ENCODE measurements at places on chromosomes 2 and 18.

DNA sequence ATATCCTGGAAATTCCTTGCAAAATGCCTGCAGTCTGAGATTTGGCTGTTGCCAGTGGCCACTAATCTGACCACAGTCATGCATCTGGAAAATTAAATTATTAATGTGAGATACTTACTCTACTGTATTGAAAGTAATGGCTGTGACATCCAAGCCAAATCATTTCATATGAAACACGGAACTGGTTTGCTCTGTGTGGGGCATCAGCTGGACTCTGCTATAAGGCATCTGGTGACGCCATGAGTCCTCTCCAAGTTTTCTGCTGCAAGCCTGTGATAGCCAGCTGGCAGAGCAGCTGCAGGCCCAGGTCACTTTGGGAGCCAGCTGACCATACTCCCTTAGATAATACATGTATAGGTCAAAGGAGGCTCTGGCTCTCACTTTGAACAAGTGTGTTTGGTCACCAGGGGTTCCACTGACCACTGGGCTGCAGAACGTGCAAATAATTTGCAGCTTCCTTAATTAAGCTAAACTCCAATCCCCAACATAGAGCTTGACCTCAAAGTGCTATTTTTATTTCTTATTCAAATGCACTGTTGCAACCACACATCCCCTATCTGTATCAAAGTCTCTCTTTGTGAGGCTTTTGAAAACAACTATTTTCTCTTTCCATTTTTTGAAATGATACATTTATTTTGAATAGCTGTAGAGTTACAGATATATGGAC is 152.9 kb downstream of the NCKAP5 start:
- DNase-seq = no peak

DNA sequence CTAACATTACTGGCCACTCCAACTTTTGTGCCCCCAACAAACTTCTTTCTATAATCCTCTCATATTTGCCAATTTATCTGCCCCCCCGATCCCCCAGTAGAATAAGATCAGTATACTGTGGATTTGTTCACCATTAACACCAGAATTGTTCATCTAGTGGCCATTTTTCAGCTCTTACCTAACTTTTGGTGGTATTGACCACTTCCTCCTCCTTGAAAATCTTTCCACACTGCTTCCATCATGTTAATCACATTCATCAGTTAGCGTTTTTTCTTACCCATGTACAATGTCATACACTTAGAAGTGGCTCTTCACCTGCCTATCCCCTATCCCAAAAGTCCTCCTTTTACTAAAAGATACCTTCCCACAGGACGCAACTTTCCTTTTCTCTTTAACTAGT is 6.1 kb downstream of the IMPACT start:
- no peak for DNase-seq

- DNase-seq = no peak
Measured at GRCh38 chr2:138215958-138216357, 251.7 kb downstream of the HNMT start.

- DNase-seq = no peak
Measured at GRCh38 chr2:193199322-193199721, 1004.6 kb upstream of the TMEFF2 start.

- DNase-seq = no peak
Measured at GRCh38 chr2:167732326-167732725, 515.1 kb downstream of the STK39 start.

DNA sequence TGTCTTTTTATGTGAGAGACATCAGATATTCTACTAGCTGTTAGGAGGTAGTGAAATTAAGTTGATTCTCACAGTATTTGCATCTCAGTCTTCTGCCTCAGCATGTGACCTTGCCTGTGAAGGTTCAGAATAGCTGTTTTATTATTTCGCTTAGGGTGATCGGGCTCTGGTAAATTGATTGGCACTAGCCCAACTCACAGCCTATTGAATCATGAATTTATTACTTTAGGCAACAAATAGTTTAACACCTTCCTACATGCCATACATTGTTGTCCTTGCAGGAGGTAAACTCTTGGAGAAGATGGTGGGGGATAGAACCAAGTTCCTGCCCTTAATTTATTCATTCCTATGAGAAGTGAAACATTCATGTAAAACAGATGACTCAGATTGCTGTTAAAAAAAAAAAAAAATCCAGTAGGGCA is 101.9 kb downstream of the GPD2 start:
- DNase-seq = no peak

DNA sequence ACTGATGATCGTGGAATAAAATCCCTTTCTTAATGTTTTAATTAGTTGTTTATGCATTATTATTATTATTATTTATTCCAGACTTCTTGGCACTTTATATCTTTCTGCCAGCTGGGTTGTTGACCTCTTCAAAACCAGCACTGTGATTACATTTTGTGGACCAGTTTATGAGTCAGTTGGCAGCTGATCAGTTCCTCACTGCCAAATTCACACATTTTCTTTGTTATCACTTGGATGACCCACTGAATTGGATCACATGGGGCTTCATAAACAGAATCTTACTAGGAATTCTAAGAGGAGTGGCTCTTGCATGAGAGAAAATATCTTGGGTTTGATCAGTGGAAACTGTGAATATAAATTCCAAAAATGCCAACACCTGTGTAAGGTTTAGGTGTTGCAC is 321.8 kb upstream of the SPRED2 start:
- no peak for DNase-seq

DNA sequence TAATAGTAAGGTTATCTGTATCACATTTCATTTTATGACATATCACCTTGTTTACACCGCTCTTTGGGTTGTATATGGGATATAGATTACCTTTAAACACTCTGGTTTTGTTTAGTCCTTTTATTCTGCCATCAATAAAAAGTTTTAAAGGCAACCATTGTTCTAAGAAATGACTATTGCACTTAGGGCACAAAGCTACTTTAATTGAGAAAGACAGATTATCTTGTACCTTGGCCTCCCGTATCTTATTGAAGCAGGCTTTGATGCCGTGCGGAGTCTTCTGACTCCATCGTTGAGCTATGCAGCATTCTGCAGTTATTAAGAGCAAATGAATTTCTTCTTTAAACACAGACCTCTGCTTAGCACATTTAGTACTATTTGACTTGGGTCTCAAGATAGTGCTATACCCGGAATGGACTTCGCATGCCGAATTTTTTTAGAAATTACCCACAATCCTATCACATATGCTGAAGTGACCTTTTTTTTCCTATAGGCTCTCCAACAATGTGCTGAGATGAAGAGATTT is 16.7 kb downstream of the PKDCC start:
- DNase-seq = no peak

GRCh38 chr2:138960191-138960590 is 180.0 kb upstream of the NXPH2 start:
- no peak for DNase-seq

DNA sequence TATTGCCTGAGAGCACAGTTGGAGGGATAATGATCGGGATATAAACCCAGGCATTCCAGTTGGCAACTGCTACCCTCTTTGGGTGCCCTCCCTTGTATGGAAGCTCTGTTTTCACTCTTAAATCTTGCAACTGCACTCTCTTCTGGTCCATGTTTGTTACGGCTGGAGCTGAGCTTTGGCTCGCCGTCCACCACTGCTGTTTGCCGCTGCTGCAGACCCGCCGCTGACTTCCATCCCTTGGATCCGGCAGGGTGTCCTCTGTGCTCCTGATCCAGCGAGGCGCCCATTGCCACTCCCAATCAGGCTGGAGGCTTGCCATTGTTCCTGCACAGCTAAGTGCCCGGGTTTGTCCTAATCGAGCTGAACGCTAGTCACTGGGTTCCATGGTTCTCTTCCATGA is 60.7 kb downstream of the HAUS1 start:
- DNase-seq = no peak

DNA sequence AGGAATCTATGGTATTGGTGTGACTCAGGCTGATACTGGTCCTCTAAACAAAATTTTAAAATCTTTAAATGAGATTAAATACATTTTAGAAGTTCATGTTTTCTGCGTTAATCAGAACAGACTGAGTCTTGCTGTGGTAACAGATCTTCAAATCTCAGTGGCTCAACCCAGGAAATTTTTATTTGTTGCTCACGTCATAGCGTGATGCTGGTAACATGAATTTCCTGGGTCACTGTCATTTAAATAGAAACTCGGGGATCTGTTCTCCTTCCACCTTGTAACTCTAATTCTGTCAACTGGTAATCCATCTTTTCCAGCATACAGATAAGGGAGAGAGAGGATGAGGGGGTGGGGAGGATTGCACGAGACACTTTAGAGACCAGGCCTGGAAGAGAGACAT is 90.0 kb downstream of the CDC42EP3 start:
- DNase-seq = no peak

DNA sequence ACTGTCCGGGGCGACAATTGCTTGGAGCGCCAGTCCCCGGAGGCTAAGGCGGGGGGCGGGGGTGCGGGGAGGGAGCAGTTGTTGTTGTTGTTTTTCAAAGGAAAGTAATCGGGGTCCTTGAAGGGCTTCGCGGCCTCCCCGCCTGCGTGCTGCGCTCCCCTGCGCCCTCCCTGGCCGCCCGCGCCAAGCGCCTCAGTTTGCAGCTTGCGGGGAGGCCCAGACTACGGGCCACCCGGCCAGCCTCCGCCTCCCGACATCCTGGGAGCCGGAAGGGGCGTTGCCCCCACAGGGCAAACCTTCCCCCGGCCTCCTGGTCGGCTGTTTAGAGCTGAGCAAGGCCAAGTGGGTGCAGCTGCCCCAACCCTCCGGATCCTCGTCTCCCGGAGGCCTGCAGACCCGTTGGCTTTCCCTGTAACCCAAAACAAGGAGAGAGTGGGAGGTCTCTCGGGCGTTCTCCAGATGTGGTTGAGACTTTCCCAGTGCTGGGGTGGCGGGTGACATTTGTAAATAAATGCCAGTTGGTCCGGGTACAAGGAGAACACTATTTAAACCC is 3.7 kb upstream of the SIX3 start:
- DNase-seq = no peak

DNA sequence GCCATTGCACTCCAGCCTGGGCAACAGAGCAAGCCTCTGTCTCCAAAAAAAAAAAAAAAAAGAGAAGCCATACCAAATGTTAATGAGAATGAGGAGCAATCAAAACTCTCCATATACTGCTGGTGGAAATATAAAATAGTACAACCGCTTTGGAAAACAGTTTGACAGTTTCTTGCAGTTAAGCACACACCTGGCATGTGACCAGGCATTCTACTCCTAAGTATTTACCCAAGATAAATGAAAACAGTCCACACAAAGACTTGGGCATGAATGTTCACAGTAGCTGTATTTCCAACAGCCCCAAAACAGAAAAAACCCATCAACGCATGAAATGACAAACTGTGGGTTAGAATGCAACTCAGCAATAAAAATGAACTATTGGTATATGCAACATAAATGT is 76.0 kb upstream of the ST8SIA5 start:
- no peak for DNase-seq

DNA sequence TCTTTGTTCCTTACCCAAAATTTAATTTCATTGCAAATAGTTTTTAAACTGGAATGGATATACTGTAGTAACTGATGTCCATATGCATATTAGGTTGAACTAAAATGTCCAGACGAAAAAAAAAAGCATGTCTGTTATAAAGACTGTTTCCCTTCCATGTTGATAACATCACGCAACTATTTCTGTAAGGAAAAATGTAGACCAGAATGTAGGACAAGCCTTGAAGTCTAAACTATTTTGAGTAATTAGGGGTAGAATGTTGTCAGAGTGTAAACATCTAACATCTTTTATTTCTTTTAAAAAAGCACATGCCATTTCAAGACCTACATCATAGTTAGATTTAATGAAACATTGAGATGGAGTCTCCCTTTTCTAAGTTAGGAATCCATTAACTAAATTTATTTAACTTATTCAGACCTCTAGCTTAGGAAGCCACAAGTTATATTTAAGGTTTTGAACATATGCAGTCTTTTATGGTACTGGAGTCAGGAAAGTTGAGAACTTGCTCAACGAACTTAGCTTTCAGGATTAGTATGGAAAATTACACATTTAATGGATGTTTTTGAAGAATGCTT is 7.9 kb downstream of the CALCRL start:
- no peak for DNase-seq

DNA sequence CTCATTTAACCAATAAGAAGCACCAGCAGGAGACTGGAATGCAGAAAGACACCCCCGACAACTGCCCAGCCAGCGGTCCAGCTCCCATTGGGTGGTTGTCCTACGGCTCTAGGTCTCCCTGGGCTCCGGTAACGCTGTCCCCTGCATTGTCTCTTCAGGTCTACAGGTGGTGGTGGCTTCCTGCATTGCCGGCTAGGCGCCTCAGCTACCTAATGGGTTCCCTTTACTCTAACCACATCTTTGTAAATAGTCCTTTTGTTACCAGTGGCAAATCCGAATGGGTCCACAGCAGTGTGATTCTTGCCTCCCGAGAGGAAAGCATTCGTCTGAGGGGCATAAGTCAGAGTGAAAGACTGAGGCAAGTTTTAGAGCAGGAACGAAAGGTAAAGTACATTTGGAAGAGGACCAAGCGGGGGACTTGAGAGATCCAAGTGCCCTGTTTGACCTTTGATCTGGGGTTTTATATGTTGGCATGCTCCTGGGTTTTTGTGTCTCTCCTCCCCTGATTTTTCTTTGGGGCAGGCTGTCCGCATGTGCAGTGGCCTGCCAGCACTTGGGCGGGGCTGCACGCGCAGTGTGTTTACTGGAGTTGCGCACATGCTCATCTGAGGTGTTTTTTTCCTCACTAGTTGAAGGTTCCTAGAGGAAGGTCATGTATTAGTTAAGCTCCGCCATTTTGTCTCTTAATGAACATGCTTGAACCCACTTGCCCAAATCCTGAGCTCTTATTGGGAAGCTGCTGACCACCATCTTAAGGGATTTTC is 11.0 kb downstream of the FABP1 start:
- DNase-seq = no peak

GRCh38 chr2:239393941-239394340 is 6.9 kb downstream of the HDAC4 start:
- no peak for DNase-seq

DNA sequence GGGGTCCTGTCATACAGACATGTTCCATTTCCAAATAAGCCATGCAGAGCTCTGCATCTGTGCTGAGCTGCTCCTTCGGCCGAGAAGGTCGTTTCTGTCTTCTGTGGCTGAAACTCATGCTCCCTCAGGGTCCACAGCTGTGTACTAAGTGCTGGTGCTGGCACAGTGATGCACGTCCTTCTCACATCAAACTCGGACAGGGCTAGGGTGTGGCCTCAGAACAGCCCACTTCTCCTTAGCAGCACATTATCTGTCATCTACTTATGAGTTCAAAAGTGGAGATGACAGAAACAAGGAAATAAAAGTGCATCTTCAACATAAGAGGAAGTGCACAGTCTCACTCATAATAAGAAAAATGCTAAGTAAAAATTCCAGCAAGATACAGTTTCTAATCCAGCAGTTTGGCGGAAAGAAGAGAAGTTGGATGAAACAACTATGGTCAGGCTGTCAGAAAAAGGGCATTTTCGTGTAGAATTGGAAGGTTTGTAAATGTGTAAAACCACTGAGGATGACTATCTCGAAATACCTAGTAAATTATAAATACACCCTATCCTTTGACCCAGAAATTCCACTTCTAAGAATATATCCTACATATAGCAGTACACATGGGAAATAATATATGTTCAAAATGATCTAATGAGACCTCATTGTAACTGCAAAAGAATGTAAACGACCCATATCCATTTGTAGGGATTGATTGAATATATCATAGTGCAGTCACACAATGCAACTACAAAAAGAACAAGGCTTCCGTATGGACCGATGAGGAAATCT is 53.7 kb upstream of the APCDD1 start:
- no peak for DNase-seq

GRCh38 chr18:11845654-11846053 is 5.6 kb upstream of the CHMP1B start:
- no peak for DNase-seq
